Right forelimb (tissue), 1 donor: ENCODE measurements at places on chromosomes 7 and 10.

DNA sequence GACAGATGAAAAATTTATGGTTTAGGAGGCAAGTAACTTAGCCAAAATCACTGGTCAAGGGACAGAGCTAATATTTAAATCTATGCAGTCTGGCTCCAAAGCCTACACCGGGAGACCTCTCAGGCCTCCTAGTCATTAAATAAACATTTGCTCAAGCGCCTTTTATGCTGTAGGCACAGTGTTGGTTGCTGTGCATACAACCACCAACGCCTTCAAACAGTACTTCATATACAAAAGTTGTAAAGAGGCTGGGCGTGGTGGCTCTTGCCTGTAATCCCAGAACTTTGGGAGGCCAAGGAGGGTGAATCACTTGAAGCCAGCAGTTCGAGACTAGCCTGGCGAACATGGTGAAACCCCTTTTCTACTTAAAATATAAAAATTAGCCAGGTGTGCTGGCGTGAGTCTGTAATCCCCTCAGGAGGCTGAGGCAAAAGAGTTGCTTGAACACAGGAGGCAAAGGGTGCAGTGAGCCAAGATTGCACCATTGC is 159.8 kb downstream of the MAGI2 start:
- DNase-seq: no peak

- DNase-seq: no peak
These were observed 626 bp downstream of the PRPF18 start for GRCh38 chr10:13587391-13587790.

DNA sequence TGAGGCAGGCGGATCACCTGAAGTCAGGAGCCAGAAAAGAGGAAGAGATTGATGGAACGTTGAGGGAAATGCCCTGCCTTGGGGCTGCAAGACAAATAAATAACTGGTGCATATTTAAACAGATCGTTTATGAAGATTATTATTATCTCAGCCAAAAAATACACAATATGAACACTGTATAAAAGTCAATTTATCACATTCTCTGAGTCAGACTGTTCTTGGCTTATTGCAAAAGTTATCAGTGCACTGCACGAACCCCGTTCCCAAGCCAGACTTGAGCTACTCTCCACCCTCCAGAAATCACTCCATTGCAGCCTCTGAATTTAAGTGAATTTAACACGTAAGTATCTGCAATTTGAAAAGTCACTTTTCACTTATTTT is 1.6 kb downstream of the DNMBP start:
- DNase-seq: no peak

DNA sequence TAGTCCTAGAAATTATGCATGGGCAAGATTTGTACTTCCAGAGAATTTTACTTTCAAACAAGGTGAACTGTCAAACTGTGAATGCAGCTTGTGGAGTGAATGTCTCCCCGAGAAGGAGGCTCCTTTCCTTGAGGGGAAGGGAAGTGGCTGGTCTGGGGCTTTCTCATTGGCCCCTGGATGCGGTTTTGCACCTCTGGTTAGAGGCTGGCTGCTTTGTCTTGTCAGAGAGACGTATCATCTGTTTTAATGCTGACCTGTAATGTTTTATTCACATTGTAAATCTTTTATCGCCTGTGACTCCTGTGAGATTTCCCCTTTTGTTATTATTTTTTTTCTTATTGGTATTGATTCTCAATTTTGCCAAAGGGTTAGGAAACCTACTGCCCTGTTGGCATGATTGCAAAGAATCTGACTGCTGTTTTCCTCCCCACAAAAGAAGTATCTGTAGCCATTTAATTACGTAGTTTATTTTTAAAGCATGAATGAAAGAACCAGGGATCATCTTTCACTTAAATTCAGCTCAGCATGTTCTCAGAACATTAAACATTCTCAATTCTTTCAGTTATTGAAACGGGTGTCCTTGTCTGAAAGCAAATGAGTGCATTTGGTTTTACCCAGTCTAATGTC is 238.3 kb upstream of the NFE2L3 start:
- no peak for DNase-seq

- no peak for DNase-seq
These were observed 586.7 kb upstream of the GALNT17 start for GRCh38 chr7:70545214-70545613.

DNA sequence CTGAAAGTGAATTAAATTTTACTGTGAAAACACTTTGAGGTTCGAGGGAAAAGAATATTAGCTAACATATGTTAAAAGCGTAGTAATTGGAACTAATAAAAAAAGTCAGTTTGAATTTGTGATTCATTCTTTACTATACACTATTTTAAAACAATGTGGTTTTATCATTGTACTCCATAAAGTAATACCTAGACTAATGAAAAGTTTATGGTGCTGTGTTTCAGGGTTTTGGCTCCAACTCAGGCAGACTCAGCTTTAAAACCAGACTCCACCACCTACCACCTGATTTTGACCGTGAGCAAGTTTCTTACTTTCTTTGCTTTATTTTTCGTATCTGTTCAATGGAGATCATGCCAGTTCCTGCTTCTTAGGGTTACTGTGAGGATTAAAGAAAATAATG is 9.2 kb upstream of the PRTFDC1 start:
- DNase-seq: no peak

- DNase-seq: no peak
These were observed 575.6 kb downstream of the ARL4A start for GRCh38 chr7:13262929-13263530.

- no peak for DNase-seq
These were observed 146.8 kb downstream of the FZD1 start for GRCh38 chr7:91411060-91411459.

DNA sequence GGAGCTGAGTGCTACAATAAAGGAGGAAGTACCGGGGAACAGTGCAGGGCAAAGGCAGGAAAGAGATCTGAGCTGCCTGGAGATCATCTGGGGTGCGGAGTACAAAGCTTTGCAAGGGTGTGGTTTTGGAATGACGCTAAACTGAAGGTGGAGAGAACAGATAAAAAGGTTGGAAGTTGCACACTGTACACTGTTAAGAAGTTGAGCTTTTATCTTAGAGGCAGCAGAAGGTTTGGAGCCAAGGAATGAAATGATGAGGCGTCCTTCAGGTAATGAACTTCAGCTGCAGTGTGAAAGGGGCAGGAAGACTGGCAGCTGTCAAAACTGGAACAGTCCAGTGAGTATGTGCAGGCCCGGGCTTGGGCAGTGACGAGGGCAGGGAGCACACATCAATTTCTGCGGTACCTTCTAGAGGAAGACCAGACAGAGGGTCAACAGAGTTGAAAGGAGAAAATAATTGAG is 7.2 kb upstream of the ANKRD61 start:
- DNase-seq: no peak

DNA sequence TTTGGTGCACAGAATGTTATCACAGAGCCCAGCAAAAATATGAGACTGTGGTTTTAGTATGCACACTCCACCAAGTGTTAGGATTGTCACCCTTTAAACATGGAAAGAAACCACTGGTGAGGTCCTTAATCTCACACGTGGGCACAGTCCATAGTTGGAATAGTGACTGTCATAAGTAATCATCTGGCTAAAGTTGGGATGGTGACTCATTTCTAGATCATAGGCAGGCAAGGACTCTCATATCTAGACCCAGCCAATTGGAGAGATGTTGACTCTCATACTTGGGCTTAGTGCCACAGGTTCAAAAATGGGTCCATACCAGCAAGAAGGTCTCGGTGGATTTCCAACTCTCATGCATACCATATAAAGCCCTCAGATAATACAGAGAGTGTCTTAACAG is 39.6 kb upstream of the ZNF680 start:
- no peak for DNase-seq

- DNase-seq: no peak
These were observed 130.7 kb upstream of the ZMIZ1 start for GRCh38 chr10:78937800-78938694.

DNA sequence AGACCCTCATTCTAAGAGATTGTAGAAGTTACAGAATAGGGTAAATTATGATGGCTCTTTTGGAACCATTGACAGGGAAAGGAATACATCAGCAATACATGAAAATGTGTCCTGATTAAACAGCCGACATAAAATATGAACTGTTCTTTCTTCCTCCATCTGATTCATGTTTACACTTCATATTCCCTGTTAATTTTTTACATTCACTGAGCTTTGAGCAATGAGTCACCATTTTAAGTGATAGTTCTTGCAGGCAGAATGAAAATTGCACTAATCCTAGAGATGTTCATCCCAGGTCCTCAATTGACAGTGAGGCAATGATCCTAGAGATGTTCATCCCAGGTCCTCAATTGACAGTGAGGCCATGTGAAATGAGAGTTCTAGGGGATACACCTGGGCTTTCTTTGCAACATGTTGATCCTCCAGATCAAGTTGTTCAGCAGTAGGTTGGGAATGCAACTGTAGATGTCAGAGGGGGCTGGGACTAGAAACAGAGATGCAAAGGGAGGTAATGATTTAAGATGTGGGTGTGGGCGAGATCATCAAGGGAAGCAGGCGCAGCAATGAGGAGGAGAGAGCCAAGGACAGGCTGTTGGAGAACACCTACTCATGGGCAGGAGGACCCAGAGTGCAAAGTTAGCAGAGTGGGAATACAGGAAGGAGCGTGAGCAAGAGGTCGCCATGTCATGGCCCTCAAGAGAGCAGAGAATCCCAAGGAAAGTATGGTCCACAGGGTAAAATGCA is 138.7 kb downstream of the ZNF365 start:
- no peak for DNase-seq

- no peak for DNase-seq
These were observed 174.6 kb upstream of the ITGB1 start for GRCh38 chr10:33132626-33133025.

- DNase-seq: no peak
These were observed 30.5 kb downstream of the ENO4 start for GRCh38 chr10:116879817-116880216.

DNA sequence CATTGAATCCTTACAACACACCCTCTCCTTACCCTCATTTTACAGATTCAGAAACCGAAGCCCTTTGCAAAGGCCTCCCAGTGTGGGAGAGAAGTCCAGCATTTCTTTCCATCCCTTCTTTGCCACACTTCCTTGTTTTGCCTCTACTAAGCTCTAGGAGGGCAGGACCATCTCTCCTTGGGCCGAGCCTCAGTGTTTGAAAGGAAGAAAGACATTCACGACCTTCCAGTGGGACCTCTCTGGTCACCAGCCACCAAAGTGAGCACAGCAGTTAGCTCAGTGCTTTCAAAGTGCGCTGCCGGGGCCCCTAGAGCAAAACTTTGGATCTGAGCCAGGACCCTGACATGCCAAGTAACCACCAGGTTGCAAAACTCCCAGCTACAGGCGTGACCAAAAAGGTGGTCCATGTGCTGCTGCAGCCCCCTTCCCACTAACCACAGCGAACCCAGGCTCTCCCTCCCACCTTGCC is 12.4 kb downstream of the CTBP2 start:
- no peak for DNase-seq

GRCh38 chr10:69910561-69910960 is 108.9 kb downstream of the COL13A1 start:
- DNase-seq: no peak

- no peak for DNase-seq
These were observed 326.2 kb downstream of the RNLS start for GRCh38 chr10:88256886-88257285.
